Kidney epithelial cell (primary cell): ENCODE measurements at places on chromosomes 13 and 19.

DNA sequence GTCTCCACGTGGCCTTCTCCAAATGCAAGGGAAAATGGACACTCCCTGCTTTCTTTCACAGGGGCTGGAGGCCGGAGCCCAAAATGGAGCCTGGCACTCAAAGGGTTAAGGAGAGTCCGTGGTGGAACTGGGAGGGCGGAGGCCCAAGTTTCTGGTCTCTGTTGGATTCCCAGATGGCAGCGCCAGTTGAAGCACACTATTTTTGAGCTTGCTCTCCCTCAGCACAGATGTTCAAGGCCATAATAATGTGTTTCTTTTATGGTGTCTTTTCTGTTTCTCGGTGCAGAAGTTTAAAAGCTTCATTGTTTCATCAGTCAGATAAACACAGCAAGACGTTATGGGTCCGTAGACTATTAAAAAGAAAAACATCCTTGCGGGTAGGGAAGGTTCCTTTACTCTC is 67.6 kb downstream of the TNFRSF19 start:
- no peak for DNase-seq

DNA sequence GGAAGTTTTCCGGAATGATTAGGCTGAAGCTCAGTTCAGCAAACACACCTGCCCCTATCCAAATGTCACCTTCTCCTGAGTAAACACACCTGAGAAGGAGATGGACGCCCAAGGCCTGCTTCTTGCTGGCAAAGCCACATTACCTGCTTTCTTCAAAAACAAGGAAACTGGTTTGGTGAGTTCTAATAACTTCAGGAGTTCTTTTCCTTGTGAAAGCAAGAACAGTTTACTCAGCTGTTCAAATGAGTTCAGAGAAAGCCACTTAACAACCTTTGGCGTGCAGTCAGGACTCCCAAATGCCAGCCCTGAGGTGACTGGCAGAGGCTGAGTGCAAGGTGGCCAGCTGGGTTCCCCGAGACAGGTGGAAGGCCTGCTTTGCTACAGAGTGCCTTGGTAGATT is 160.5 kb downstream of the STK24 start:
- DNase-seq: peak; percentile 12

DNA sequence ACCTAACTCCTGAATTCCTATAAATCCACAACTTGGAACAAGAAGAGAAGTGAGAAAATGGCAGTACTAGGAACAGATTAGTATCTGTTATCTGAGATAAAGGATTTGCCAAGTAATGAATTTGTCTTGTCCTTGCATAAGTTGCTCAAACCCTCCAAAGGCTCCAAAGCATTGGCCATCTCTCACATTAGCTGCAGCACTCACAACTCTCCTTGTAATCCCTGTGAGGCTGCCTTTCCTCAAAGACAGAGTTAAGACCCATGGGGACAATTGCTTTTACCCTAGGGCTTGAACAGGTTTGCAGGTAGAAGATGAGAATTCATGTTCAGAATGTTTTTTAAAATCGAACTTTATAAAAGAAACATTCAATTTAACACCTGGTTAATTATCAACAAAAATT is 1702.2 kb downstream of the EFNB2 start:
- DNase-seq: no peak

GRCh38 chr19:52734893-52735661 is at the start of gene ZNF611:
ZNF611 (minus strand) TSS chr19:52735044; CDS start chr19:52715894, 19,150 bp downstream.
- DNase-seq: peak; percentile 65

DNA sequence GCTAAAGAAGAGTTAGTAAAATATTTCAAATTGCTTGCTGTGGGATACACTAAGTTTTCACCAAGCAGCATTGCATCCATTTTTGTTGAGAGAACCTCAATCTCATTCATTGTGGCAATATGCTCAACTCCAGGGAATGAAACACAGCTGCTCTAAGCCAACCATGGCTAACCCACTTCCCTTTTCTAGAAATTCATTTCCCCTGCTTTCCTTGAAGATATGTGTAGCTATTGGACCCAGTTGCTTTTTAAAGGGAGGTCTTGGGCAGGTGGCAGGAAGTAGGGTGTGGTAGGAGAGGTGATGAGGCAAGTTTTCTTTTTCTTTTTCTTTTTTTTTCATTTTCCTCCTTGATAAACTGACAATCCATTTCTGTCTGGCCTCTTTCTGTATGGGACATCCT is 452.2 kb downstream of the FGF14 start:
- no peak for DNase-seq
